GM23248 (cell line): ENCODE measurements at places on chromosomes 4 and X. TPM values are rescaled to one million over a fixed set of nuclear protein-coding genes. Genes with fewer than 3 reads are reported as not detected.

- DNase-seq, result no peak
- no peaks in the 10 kb centered on the region for H3K4me1 ChIP-seq
- H3K4me3 ChIP-seq, result no peak overlapping the region
- H3K27me3 ChIP-seq, result no peaks in the 10 kb centered on the region
- no peak overlapping the region for H3K27ac ChIP-seq
Observed at GRCh38 chrX:139936259-139936658, 3.4 kb upstream of the ATP11C start.

- H3K4me1 ChIP-seq, result no peaks in the 10 kb centered on the region
- H3K27ac ChIP-seq, result no peak overlapping the region
- no peak overlapping the region for H3K4me3 ChIP-seq
Observed at GRCh38 chrX:25020391-25020904, 4.7 kb upstream of the ARX start.

DNA sequence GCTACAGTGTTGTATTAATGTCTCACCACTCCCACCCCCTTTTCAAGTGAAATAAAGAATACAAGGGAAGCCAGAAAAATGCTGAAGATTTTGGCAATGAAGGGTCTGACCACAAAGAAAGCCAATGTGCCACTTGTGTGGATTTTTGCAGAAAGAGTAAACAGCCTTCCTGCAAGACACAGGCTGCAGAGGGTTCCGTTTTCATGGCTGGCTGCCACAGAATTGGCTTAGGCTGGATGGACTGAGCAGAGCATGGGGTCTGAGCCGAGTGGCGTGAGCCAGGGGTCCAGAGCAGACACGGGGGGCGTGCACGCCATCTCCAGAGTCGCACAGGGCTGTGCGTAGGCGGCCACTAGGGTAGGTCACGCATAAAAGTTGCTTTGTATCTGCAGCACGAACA, 69.2 kb downstream of the MTNR1A start:
- no peak overlapping the region for H3K27ac ChIP-seq
- no peaks in the 10 kb centered on the region for H3K36me3 ChIP-seq
- no peak overlapping the region for H3K4me3 ChIP-seq

CT45A6 gene
- total RNA-seq, result not detected in 2 replicates

- H3K36me3 ChIP-seq, result peaks cover 32% of the 10 kb centered on the region
- DNase-seq, result peak; percentile 64
- H3K4me3 ChIP-seq, result peak overlapping the region; percentile 80
- peaks cover 49% of the 10 kb centered on the region for H3K4me1 ChIP-seq
Observed at GRCh38 chr4:121822796-121823504, 733 bp downstream of the CCNA2 start.

RAI2 gene
- total RNA-seq, result not detected in 2 replicates

GRCh38 chrX:79176028-79176427, 31.5 kb downstream of the GPR174 start:
- no peaks in the 10 kb centered on the region for H3K36me3 ChIP-seq
- no peak for DNase-seq
- no peaks in the 10 kb centered on the region for H3K4me1 ChIP-seq
- H3K27ac ChIP-seq, result no peak overlapping the region
- H3K27me3 ChIP-seq, result no peaks in the 10 kb centered on the region
- no peak overlapping the region for H3K4me3 ChIP-seq

DNA sequence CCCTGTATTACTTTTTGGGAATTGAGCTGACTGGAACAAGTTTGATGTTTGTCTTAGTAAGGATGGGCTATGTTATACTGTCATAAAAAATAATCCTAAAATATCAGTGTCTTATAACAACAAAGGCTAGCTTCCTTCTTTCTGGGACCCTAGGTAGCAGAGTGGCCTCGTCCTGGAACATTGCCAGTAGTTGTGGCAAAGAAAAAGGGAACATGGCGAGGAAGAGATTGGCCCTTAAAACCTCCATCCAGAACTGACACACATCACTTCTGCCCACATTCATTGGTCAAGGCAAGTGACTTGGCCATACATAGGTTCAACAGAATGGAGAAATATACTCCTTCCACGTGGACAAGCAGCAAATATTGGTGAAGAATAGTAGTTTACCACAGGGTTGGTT, 287.9 kb downstream of the PPP1R2C start:
- DNase-seq, result no peak
- no peak overlapping the region for H3K27ac ChIP-seq
- H3K4me1 ChIP-seq, result no peaks in the 10 kb centered on the region

DNA sequence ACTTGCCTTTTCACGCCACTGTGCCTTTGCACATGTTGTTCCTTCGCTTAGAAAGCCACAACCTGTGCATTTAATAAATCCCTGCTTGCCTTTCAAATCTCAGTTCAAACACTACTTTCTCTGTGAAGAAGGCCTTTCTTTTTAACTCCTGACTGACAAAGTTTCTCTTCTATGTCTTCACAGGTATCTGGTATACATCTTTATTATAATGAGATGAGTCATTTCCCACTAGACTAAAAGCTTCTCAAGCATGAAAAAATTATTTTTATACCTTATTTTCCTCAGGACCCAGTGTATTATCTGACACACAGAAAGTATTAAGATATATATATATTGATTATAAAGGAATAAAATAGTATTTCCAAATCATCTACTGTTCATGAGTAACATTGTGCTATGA, 189.9 kb downstream of the TBCK start:
- H3K27me3 ChIP-seq, result no peaks in the 10 kb centered on the region
- DNase-seq, result no peak
- no peak overlapping the region for H3K27ac ChIP-seq
- no peaks in the 10 kb centered on the region for H3K36me3 ChIP-seq
- H3K4me3 ChIP-seq, result no peak overlapping the region

VEGFC gene
- 41.6 and 56.3 TPM in 2 replicates for total RNA-seq

DNA sequence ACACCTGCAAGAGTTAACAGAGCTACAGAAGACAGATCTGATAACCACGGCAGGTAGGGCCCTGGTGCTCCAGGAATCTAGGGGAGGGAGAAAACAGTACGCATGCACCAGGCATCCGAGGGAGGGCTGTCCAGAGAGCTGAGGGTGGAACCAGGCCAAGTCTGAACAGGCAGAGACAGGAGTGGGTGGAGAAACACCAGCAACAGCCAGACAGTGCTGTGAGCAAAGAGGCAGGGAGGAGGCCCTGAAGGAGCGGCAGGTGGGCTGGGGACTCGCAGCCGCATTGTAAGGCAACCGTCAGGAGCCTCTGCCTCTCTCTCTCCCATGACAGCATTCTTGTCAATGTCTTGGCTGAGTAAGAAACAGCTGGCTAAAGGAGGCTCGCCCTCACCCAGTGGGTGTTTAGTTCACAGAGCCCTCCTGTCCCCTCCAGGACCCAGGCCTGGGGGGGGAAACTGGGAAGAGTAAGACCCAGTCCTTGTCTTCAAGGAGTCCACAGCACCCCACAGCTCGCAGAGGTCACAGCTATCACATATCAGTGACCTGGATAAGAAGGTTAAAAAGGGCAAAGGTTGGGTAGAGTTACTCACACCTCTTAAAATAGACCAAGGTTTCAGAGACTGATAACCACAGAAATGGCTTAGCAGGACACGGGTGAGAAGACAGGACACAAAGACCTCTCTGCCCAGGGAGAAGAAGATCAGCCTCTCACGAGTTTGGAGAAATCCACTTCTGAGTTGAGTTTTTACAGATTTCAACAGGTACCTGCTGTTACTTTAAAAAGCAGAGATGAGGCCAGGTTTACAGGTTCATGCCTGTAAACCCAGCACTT, 10.5 kb downstream of the ACSL1 start:
- H3K4me1 ChIP-seq, result peaks cover 15% of the 10 kb centered on the region
- no peaks in the 10 kb centered on the region for H3K27me3 ChIP-seq
- 0 out of 2 replicates have a peak overlapping the region, but pooled peaks have one; percentile 22 for H3K4me3 ChIP-seq
- DNase-seq, result peak; percentile 80
- H3K36me3 ChIP-seq, result no peaks in the 10 kb centered on the region

- no peaks in the 10 kb centered on the region for H3K36me3 ChIP-seq
- no peak for DNase-seq
- no peaks in the 10 kb centered on the region for H3K4me1 ChIP-seq
- no peak overlapping the region for H3K27ac ChIP-seq
- H3K4me3 ChIP-seq, result no peak overlapping the region
- no peaks in the 10 kb centered on the region for H3K27me3 ChIP-seq
Observed at GRCh38 chr4:68736813-68737212, 66.4 kb upstream of the UGT2B15 start.

PRKG2 gene
- 4.6 and 7.3 TPM in 2 replicates for total RNA-seq

GYPE gene
- 2.5 and 6.6 TPM in 2 replicates for total RNA-seq

CENPE gene
- total RNA-seq, result 7.7 and 11.0 TPM in 2 replicates

- H3K4me1 ChIP-seq, result no peaks in the 10 kb centered on the region
- no peaks in the 10 kb centered on the region for H3K27me3 ChIP-seq
- H3K4me3 ChIP-seq, result no peak overlapping the region
- no peak for DNase-seq
Observed at GRCh38 chrX:151287954-151288353, 109.1 kb upstream of the VMA21 start.

DNA sequence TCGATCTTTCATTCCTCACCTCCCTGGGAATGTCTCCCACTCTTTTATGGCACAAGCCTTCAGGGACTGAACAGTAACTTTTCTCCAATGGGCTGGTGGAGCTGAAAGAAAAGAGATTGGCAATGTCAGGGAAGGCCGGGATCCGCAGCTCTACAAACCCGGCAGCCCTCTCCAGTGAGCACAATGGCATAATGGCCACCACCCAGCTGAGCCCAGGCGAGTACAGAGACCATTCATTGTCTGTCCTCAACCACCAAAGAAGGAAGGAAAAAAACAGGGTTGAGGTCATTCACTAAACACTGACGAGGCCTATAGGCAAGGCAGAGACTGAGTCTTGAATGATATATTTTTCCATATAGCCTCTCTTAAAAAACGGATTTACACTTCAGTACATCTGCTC, 3.6 kb downstream of the GEMIN8 start:
- no peaks in the 10 kb centered on the region for H3K27me3 ChIP-seq
- H3K27ac ChIP-seq, result no peak overlapping the region
- no peak overlapping the region for H3K4me3 ChIP-seq
- DNase-seq, result no peak
- H3K4me1 ChIP-seq, result peaks cover 26% of the 10 kb centered on the region

LAMP2 gene
- total RNA-seq, result 155 and 175 TPM in 2 replicates

DNA sequence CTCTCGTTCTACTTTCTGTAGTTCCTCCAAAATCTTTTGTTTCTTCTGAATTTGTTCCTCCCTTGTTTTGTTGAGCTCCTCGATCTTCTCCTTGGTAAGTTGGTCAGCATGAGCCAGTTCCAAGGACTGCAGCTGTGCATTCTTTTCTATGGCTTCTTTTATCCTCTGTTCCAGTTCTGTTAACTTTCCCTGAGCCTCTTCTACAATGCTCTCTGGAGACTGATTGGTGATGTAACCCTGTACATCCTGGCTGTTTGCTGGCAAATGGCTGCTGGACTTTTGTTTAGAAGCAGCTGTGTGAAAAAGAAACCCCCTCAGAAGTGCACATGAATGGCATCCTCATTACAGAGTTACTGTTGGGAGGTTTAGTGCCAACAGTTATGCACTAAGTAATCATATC, 70.5 kb upstream of the COX18 start:
- no peaks in the 10 kb centered on the region for H3K27me3 ChIP-seq
- H3K4me1 ChIP-seq, result no peaks in the 10 kb centered on the region
- no peak overlapping the region for H3K27ac ChIP-seq

HTN3 gene
- not detected in 2 replicates for total RNA-seq

DNA sequence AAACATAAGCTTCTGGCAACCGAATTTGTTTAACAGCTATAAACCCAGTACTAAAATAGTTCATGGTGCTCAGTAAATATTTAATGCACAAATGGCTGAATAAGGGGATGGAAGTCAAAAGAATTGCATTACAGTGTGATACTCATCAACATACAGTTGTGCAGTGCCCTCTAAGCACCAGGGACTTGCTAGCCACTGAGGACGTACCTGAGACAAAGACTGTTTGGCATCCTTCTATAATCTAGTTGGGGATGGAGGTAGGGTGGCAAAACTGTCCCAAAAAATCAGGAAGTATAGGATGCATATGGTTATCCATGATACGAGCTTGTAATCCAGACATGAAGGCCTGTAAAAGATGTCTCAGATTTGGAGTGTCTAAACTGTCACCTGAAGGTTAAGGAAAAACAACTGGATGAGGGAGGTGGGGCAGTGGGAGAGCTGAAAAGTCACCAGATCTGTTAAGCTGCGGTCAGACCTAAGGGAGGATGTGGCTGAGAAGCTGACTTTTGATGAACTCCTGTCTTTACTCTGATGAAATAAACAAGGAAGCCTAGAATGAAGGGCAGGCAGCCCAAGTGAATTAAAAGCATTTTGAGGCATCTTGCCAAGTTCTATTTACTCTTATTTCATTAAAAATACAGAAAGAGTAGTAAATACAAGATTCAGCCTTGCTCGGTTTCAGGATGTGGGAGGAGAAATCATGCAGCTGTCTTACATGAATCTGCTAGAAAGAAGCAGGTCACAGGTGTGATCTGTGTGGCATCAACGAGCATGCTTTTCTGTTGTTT, 12.0 kb upstream of the CD38 start:
- H3K36me3 ChIP-seq, result no peaks in the 10 kb centered on the region
- H3K27ac ChIP-seq, result no peak overlapping the region
- DNase-seq, result no peak
- H3K4me1 ChIP-seq, result no peaks in the 10 kb centered on the region
- H3K27me3 ChIP-seq, result peaks cover 19% of the 10 kb centered on the region

GRCh38 chr4:130542953-130543352, 1447.0 kb downstream of the C4orf33 start:
- DNase-seq, result no peak
- no peaks in the 10 kb centered on the region for H3K27me3 ChIP-seq
- H3K4me1 ChIP-seq, result no peaks in the 10 kb centered on the region
- no peak overlapping the region for H3K27ac ChIP-seq
- H3K36me3 ChIP-seq, result no peaks in the 10 kb centered on the region

GRCh38 chr4:103150677-103151076, 47.5 kb downstream of the CENPE start:
- peak; percentile 81 for DNase-seq
- H3K27ac ChIP-seq, result peak overlapping the region; percentile 23
- H3K27me3 ChIP-seq, result no peaks in the 10 kb centered on the region
- H3K36me3 ChIP-seq, result 0 out of 2 replicates have a peak, but pooled peaks cover 3% of the 10 kb centered on the region
- H3K4me3 ChIP-seq, result no peak overlapping the region

CXCR3 gene
- not detected in 2 replicates for total RNA-seq

- H3K36me3 ChIP-seq, result no peaks in the 10 kb centered on the region
- H3K27me3 ChIP-seq, result no peaks in the 10 kb centered on the region
- no peak for DNase-seq
- H3K4me3 ChIP-seq, result no peak overlapping the region
Observed at GRCh38 chrX:38982370-38982769, 181.1 kb downstream of the MID1IP1 start.

GRCh38 chrX:3712870-3713224, 602 bp downstream of the PRKX start:
- peak overlapping the region; percentile 81 for H3K4me3 ChIP-seq
- no peak for DNase-seq
- no peaks in the 10 kb centered on the region for H3K4me1 ChIP-seq
- H3K36me3 ChIP-seq, result no peaks in the 10 kb centered on the region
- H3K27ac ChIP-seq, result no peak overlapping the region
- no peaks in the 10 kb centered on the region for H3K27me3 ChIP-seq

DNA sequence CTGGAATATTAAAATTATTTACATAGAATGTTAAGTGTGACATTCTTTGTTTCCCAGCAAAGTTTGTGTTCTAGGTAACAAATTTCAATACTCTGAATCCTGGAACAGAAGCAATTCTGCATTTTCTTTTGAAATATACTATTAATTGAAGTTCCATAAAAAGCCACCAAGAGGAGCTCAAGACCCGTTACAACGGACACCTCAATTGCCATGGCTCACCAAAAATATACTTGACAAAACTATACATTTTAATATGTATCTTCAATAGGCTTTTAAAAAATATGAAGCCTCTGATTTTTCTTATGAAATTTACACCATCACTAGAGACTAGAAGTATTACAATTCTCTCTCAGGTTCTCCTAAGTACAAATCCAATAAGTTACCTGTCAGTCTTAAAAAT, 111.4 kb downstream of the NYX start:
- no peaks in the 10 kb centered on the region for H3K36me3 ChIP-seq
- no peak overlapping the region for H3K4me3 ChIP-seq
- DNase-seq, result peak; percentile 55
- H3K27ac ChIP-seq, result peak overlapping the region; percentile 78; the same call in 1 of the 2 replicates
